AG04450 (cell line): ENCODE measurements at places on chromosomes 3 and 15. TPM values are rescaled to one million over a fixed set of nuclear protein-coding genes. Genes with fewer than 3 reads are reported as not detected.

CNTN3 gene
- 4.4 and 4.9 TPM in 2 replicates for polyA plus RNA-seq

CELF6 gene
- polyA plus RNA-seq = 0.07 and 0.10 TPM in 2 replicates

DNA sequence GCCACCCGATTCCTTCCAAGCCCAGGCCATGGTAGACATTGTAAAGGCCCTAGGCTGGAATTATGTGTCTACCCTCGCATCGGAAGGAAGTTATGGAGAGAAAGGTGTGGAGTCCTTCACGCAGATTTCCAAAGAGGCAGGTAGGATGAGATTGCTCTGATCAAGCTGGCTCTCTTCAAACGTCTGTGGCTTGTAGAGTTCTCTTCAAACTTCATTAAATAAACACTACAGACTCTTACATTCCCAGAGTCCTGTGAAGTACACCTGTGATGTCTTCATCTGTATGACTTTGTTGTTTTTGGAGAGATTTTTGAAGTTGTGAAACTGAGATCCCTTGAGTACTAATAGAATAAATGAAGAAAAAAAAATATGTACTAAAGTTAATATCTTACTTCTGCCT lies 285.6 kb downstream of the GRM7 start:
- DNase-seq = no peak

- DNase-seq = no peak
Observed at GRCh38 chr3:112847692-112848091, 1.0 kb upstream of the CD200R1L start.

DNA sequence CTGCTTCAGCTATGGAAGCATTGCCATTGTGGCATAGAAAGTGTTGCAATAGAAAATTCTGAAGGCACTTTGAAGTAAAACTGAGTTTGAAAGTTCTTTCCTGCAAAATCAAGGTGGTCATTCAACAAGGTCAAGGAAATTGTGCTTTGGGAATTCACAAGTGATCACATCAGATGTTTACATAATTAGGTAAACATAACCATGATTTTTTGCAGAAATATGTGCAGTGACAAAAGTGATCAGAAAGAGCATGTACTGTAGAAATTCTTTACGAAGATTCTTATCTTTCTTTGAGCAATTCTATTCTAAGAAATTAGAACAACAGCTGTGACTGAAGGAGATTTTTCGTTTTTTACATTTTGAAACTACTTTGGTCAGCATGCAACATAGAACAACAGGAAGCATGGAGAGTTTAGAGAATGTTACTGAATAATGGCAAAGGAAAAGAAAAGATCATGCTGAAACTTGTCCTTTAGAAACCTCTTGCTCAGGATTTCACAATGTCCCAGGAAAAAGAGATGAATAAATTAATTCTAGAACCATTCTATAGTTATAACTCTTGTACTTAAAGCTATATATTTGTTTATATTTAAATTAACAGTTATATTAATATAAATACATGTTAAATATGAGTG lies 643.4 kb upstream of the ARPP21 start:
- DNase-seq = no peak

DNA sequence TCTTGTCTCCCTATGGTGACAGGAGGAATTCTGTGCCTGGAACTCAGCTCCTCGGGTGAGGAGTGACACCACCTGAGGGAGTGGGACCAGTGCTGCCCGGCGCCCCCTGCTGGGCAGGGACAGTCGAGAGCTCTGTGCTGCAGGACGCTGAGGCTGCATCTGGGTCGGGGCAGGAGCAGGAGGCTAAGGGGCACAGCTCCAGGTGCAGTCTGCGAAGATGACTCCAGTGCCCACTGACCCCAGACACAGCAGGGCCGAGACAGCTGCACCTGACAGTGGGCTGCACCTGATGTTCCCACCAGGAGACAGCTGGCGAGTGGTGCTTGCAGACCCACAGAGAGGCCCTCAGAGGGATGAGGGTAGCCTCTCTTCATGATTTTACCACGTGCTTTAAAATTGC lies 152.9 kb downstream of the ATP10A start:
- no peak for DNase-seq

DNA sequence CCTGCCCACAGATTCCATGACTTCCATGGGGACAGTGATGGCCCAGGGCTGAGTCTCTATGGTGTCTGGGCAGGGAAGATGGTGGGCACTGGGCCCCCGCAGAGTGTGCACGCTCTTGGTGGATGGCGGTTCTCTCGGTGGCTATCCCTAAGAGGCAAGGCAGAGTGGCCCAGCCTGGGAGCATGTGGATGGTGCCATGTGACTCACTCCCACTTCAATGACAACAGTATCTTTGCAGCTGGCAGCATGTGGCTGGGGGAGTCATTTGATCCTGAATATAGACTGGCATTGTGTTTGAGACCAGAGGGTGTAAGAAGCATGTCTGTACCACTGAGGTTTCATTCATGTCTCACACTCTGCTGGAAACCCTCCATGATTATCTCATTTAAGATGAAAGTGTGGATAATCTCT lies 101.2 kb downstream of the CORO2B start:
- DNase-seq = no peak

- DNase-seq = no peak
Observed at GRCh38 chr15:48411971-48412591, 80.9 kb downstream of the DUT start.

DNA sequence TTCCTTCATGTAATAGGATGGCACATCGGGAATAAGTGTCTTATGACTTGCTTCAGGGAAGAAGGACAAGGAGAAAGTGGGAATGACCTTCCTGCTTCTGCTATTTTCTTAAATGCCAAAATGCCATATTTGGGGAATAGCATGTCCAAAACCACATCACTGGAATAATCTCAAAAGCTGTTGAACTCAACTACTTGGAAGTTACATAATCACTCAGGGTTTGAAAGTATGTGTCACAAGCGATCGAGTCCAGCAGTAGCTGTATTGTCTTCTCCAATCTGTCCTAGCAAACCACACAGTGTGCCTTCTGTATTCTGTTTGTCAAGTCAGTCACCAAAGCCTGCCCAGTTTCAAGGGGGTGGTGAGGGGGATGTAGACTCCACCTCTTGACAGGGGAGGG lies 58.3 kb upstream of the GADL1 start:
- DNase-seq = no peak

GRCh38 chr3:38826001-38826400 lies 10.0 kb upstream of the SCN10A start:
- no peak for DNase-seq

GRCh38 chr3:141151439-141151838 lies 80.2 kb upstream of the PXYLP1 start:
- no peak for DNase-seq

DNA sequence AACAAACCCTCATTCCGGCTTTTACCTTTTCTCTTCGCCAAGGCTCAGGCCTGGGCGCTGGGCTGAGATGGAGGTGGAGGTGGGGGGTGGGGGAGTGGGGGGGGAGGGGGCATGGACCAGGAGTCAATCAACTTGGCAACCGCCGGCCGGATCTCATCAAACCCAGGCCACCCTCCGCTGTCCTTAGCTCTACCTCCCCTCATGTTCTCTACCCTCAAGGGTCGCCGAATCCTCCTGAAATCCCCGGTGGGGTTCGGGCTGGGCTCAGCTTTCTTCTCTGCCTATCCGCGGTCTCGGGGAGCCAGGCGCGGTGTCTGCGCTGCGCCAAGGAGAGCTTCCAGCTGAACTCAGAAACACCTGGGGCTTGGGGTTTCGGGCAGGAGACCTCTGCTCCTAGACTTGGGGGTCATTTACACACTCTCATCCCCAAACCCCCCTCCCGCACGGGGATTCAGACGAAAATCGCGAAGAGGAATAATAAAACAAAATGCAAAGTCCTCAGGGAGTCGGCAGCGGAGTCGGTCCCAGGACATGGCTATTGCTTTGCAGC lies 2.5 kb downstream of the ONECUT1 start:
- DNase-seq = no peak

DNA sequence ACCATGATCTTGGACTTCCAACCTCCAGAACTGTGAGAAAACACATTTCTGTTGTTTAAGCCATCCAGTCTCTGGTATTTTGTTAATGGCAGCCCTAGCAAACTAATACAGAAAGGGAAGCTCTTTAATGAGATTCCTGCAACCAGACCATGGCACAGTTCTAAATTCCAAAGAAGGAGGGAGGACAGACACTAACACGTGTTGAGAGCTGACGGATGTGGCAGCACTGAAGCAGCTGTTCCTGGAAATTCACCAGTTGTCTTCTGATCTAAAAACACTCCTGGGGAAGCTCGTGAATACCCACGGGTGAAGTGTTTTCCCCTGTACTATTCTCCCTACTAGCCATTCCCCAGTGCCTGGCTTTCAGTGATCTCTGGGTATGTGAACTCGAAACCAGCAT lies 56.7 kb downstream of the RPL22L1 start:
- no peak for DNase-seq

DNA sequence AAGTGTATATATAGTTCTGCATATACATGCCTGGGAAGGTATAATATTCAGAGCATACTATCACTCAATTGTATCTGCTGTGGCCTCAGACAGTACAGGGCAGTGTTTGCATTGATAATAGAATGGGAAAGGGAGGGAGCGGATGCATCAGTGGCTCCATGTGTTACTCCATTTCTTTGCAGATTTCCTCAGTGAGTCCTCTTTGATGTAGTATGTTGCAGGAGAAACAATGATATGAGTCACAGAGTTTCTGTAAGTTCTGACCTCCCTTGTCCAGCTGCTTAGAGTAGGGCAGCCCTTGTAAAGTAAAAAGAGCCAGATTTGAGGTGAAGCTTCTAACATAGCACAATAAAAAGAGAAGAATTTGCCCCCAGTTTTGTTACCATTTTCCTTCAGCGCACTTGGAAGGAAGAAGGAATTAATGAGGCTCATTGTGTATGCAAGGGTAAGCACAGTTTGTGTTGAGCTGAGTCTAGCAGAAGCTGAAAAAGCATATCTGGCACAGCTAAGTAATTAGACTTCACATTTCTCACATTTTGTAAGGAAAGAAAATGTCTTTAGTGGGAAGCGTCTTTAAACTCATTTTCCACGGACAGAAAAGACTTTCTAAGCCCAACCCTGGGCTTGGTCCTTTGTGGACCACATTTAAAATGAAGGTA lies 555.8 kb upstream of the IL12A start:
- no peak for DNase-seq
